ENCODE measurements at places on chromosomes 4 and X.
A peak's percentile ranks its signal among the peaks of the same experiment; 100 is the strongest.

GRCh38 chr4:154660052-154660451, 47.6 kb upstream of the FGG start:
- no peak for DNase-seq

DNA sequence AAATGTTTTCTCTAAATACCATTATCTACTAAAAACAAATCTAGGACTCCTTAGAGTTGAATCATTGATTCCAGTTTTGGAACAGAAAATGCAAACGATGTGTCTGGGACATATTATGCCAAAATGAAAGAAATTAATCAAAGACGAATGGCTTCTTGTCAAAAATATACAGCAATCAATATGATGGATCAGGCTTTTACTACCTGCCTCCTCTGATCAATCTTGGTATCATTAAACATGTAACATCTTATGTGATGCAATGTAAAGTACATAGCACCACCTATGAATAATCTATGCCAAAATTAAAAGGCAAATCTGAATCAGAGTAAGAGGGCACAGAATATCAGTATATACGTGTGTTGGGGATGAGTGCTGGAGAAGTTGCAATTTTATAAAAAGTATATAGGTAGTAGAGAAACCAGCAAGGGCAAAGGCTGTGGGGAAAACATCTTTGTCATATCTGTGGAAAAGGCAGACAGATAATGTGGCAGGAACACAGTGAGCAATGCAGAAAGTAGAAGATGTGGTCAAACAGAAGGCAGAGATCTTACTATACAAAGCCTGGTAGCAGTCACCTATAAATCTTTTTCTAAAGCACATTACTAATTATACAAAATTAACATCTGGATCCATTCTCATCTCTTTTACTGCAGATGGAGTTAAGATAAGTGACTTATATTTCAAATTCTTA, 152.7 kb downstream of the ANTXR2 start:
- DNase-seq = no peak

GRCh38 chrX:101550362-101550750, at the start of gene ARMCX1:
ARMCX1 (plus strand) TSS chrX:101550547; CDS start chrX:101552931, 2,384 bp downstream.
- no peak for DNase-seq

- DNase-seq = no peak
Measured at GRCh38 chr4:172826346-172826745, 342.3 kb upstream of the GALNT7 start.

DNA sequence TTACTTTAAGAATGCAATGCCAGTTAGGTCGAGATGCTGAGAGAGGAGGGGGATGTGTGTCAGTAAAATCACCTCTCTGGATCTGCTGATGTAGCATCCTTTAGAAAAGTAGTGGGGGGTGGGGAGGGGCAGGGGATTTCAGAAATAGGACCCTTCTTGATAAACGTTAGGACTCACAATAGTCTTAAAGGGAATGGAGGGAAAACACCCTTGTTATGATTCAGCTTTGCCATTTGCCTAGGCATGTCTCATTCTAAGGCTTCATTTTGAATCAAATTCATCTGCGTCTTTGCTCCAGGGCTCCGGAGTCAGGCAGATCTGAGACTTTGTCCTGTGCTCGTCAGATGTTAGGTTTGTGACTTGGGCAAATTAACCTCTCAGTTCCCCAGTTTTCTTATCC, 879 bp downstream of the SH2D1A start:
- no peak for DNase-seq

DNA sequence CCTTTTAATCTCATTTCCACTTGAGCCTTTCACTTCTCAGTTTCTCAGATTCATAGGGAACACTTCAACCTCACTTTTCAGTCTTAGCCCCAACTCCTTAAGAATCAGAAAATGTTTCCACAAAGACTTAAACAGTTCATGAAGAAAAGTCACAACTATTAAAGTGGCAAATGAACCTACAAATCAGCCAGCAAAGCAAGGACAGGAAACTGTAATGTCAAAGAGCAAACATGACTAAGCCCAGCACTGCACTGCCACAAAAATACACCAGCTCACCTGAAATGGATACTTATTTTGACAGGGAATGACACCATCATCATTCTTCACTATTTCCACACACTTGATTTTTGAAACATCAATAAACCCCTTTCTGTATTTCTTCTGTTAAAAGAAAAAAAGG, 41.8 kb upstream of the TXK start:
- no peak for DNase-seq

GRCh38 chr4:52576326-52576725, 82.8 kb downstream of the USP46 start:
- no peak for DNase-seq

GRCh38 chrX:20965270-20966044, 408.8 kb upstream of the CNKSR2 start:
- DNase-seq = no peak

- DNase-seq = peak; percentile 79
Measured at GRCh38 chr4:53748328-53748772, 157.1 kb upstream of the LNX1 start.
